ENCODE measurements at places on chromosomes 3 and 15. TPM values are rescaled to one million over a fixed set of nuclear protein-coding genes. Genes with fewer than 3 reads are reported as not detected.

Gene ST3GAL6
- 2.2 TPM for total RNA-seq

Gene ARMC8
- 45.7 TPM for total RNA-seq

Gene GHRL
- not detected for total RNA-seq

Gene NANOGP8
- 1.2 TPM for total RNA-seq

Gene HCLS1
- 2.9 TPM for total RNA-seq

Gene MME
- total RNA-seq, result 102 TPM

Gene FBXL2
- total RNA-seq, result 23.6 TPM

Gene ETFA
- total RNA-seq, result 110 TPM

Gene OXTR
- 6.2 TPM for total RNA-seq

- DNase-seq, result no peak
- H3K27ac ChIP-seq, result no peak overlapping the region
- no peaks in the 10 kb centered on the region for H3K27me3 ChIP-seq
- no peaks in the 10 kb centered on the region for H3K4me1 ChIP-seq
Measured at GRCh38 chr3:16999161-16999560, 114.4 kb downstream of the PLCL2 start.

DNA sequence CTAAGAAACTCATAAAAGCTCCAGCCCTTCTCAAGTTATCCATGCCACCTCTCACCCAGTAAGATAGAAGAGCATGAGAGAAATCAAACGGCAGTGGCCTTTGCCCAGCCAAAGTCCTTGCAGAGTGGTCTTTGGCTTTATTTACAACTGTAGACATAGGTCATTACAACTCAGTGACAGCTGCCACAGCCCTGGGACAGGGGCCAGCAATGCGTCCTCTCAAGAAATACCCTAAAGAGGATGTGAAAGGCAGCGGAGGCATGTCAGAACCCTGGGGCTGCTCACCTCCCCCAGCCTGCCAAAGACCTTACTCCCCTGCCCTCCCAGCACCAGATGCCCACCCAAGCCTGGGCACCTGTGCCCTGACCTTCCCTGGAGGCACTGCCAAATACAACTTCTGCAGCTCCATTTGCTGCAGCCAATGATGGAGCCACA, 6.3 kb downstream of the ACAA1 start:
- no peak overlapping the region for H3K27ac ChIP-seq
- H3K27me3 ChIP-seq, result no peaks in the 10 kb centered on the region
- no peak overlapping the region for H3K4me3 ChIP-seq

DNA sequence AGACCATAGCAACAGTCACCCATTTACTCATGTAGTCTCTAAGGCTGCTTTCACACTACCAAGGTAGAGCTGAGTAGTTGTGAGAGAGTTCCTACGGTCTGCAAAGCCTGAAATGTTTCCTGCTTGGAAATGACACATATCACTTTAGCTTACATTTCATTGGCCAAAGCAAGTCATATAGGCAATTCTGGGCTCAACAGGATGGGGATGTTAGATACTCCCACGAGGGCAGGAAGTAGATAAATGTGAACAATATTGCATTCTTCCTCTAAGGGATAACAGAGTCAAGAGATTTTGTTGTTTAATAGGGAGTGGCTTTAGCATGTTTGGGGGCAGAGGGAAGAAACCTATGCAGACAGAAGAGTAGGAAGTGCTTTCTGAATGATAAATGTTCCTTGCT, 355.6 kb upstream of the THRB start:
- H3K27me3 ChIP-seq, result no peaks in the 10 kb centered on the region
- H3K27ac ChIP-seq, result no peak overlapping the region
- no peak overlapping the region for H3K4me3 ChIP-seq

- no peak overlapping the region for H3K27ac ChIP-seq
- peak; percentile 62 for DNase-seq
- peaks cover 4% of the 10 kb centered on the region for H3K27me3 ChIP-seq
- H3K36me3 ChIP-seq, result no peaks in the 10 kb centered on the region
- peaks cover 10% of the 10 kb centered on the region for H3K4me1 ChIP-seq
Measured at GRCh38 chr15:59879506-59880265, 124.4 kb upstream of the FOXB1 start.

DNA sequence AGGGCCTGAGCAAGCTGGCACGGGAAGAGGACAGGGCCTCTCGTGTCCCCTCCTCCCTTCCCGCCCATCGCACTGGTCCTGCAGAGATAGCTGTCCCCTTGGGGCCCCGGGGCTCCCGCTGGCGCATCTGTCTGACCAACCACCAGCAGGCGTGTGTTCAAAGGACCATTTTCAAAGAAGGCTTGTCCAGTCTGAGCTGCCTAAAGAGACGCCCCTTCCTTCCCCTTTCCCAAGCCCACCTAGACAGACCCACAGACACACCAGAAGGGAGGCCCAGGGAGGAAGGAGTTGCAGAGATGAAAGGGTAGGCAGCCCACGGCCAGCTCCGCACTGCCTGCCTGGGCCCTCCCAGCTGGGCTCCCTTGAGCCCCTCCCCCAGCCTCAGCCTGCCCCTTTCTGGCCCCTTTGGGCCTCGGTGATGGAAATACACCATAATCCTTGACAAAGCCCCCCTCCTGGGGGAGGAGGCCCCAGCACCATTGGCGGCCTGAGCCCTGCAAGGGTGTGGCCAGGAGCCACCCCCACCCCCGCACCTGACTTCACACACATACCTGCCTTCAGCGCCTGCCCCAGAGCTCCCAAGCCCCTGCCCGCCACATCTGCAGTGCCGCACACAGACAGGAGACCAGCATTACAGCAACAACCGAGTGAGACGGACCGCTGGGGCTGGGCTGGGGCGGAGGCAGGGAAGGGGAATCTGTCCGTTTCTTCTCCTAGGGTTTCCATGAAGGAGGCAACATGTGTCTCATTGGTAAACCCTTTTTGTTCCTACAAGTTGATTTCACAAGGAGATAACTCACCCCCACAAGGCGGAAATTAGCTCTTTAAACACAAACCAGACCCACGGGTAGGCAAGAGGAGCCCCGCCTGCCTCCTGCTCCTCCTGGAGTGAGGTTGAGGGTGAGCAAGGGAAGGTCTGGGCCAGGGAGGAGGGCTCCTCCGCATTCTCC, at the start of gene STRA6:
STRA6 (minus strand) TSS at position 336 of the 950 bp plus-strand sequence. CDS start 520 bp downstream, outside the sequence.
- peaks cover 34% of the 10 kb centered on the region for H3K4me1 ChIP-seq
- no peaks in the 10 kb centered on the region for H3K27me3 ChIP-seq
- no peak within 1 kb of the TSS for H3K4me3 ChIP-seq
- no peaks in the 10 kb centered on the region for H3K36me3 ChIP-seq

DNA sequence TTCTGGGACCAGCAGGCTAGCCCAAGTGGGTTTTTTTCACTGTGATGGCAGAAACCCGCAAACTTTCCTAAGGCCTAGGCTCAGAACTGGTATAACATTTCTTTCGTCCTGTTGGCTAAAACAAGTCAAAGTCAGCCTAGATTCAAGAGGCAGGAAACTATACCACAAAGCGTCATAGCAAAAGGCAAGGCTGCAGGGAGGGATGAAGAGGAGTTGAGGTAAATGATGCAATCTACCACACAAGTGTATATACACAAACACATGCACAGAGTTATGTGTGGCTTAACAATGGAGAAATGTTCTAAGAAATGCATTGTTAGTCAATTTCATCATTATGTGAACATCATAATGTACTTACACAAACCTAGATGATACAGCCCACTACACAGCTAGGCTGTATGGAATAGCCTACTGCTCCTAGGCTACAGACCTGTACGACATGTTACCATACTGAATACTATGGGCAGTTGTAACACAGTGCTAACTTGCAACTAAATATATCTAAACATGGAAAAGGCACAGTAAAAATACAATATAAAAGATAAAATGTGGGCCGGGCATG, 225.6 kb downstream of the TBL1XR1 start:
- H3K36me3 ChIP-seq, result no peaks in the 10 kb centered on the region
- no peak overlapping the region for H3K4me3 ChIP-seq
- no peak for DNase-seq
- no peak overlapping the region for H3K27ac ChIP-seq
- H3K4me1 ChIP-seq, result no peaks in the 10 kb centered on the region

- H3K27ac ChIP-seq, result peak overlapping the region; percentile 24
- peaks cover 34% of the 10 kb centered on the region for H3K36me3 ChIP-seq
- H3K4me1 ChIP-seq, result peaks cover 17% of the 10 kb centered on the region
- H3K4me3 ChIP-seq, result no peak overlapping the region
- H3K27me3 ChIP-seq, result no peaks in the 10 kb centered on the region
Measured at GRCh38 chr15:63073497-63074172, 31.1 kb downstream of the TPM1 start.

- H3K27me3 ChIP-seq, result no peaks in the 10 kb centered on the region
- peak overlapping the region; percentile 62 for H3K27ac ChIP-seq
- peak; percentile 56 for DNase-seq
- peaks cover 44% of the 10 kb centered on the region for H3K4me1 ChIP-seq
- H3K4me3 ChIP-seq, result no peak overlapping the region
Measured at GRCh38 chr3:170709046-170709445, 123.2 kb upstream of the SLC7A14 start.

GRCh38 chr3:98777286-98777685, 14.1 kb downstream of the ST3GAL6 start:
- peaks cover 3% of the 10 kb centered on the region for H3K27me3 ChIP-seq
- H3K36me3 ChIP-seq, result no peaks in the 10 kb centered on the region
- H3K4me1 ChIP-seq, result peaks cover 39% of the 10 kb centered on the region
- no peak for DNase-seq
- H3K27ac ChIP-seq, result no peak overlapping the region

DNA sequence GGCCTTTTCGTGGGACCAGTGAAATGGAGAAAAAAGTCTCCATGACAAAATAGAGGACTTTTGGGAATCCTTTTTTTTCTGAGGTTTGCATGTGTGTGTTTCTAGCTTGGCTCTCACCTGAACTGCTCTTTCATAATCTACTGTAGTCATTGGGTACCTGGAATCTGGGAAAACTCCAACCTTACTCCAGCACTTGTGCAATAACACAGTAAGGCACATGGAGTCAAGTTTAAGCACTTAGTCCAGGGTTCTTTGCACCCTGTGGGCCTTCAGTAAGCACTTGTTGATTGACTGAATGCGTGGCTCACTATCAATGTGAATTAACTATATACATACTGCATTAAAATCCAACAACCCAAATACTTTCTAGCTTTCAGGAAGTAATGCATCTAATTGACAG, 299.5 kb downstream of the ZBTB20 start:
- H3K27me3 ChIP-seq, result no peaks in the 10 kb centered on the region
- peaks cover 8% of the 10 kb centered on the region for H3K4me1 ChIP-seq
- no peak overlapping the region for H3K27ac ChIP-seq
- no peak for DNase-seq

GRCh38 chr3:174775603-174776002, 83.5 kb upstream of the NAALADL2 start:
- DNase-seq, result no peak
- no peaks in the 10 kb centered on the region for H3K27me3 ChIP-seq
- H3K36me3 ChIP-seq, result no peaks in the 10 kb centered on the region

DNA sequence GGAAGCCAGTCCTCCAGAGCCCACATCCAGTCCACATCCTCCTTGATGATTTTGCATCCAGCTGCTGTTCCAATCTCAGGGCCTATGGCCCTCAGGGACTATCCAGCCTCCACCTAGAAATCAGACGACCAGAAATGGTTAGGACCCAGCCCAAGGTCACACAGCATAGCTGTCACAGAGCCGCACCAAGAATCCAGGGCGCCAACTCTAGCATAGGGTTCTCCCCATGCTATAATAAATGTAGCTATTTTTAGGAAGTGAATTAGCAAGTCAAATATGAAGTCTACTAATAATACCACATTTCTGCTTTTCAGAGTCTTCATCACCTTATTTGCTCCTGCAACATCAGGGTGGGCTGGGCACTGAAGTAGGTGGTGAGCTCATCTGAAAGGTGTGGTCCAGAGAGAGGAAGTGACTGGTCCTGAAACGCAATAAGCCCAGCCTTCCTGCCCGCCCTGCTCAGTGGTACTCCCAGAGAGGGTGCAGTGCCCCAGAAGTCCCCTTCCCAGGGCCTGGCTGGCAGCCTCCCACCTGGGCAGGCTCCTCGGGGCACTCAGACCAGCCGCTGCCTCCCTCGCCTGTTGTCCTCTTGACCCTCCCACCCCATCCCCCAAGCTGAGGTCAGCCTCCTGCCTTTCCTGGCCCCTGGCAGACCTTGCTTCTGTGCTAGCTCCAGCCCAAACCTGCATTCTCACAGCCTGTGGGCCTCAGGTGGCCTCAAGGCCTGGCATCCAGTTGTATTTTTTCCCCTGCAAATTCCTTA, 17.6 kb upstream of the CYP11A1 start:
- H3K27ac ChIP-seq, result peak overlapping the region; percentile 71
- no peaks in the 10 kb centered on the region for H3K36me3 ChIP-seq
- no peaks in the 10 kb centered on the region for H3K27me3 ChIP-seq

GRCh38 chr3:150779402-150779858, 16.5 kb upstream of the SIAH2 start:
- no peak for DNase-seq
- no peaks in the 10 kb centered on the region for H3K27me3 ChIP-seq
- no peak overlapping the region for H3K27ac ChIP-seq
- no peak overlapping the region for H3K4me3 ChIP-seq
- peaks cover 10% of the 10 kb centered on the region for H3K4me1 ChIP-seq
- no peaks in the 10 kb centered on the region for H3K36me3 ChIP-seq

DNA sequence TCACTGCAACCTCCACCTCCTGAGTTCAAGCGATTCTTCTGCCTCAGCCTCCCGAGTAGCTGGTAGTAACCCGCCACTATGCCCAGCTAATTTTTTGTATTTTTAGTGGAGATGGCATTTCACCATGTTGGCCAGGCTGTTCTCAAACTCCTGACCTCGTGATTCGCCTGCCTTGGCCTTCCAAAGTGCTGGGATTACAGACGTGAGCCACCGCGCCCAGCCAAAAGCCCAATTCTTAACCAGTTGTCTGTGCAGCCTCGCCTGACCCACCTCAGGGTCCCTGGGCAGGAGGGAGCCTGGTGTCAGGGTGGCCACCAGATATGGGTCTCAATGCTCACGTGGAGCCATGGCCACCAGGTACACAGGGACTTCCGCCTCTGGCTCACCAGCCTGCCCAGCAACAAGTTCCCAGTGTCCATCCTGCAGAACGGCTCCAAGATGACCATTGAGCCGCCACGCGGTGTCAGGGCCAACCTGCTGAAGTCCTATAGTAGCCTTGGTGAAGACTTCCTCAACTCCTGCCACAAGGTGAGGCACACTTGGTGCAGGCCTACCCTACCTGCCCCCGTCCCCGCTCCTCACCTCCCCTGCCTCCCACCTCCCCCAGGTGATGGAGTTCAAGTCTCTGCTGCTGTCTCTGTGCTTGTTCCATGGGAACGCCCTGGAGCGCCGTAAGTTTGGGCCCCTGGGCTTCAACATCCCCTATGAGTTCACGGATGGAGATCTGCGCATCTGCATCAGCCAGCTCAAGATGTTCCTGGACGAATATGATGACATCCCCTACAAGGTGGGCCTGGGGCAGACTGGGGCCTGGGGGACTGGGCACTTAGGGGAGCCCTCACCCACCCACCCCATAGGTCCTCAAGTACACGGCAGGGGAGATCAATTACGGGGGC, 48.6 kb downstream of the SEMA3G start:
- DNase-seq, result peak; percentile 70
- no peaks in the 10 kb centered on the region for H3K27me3 ChIP-seq
- no peaks in the 10 kb centered on the region for H3K4me1 ChIP-seq
- H3K27ac ChIP-seq, result no peak overlapping the region
- no peak overlapping the region for H3K4me3 ChIP-seq
- H3K36me3 ChIP-seq, result no peaks in the 10 kb centered on the region

DNA sequence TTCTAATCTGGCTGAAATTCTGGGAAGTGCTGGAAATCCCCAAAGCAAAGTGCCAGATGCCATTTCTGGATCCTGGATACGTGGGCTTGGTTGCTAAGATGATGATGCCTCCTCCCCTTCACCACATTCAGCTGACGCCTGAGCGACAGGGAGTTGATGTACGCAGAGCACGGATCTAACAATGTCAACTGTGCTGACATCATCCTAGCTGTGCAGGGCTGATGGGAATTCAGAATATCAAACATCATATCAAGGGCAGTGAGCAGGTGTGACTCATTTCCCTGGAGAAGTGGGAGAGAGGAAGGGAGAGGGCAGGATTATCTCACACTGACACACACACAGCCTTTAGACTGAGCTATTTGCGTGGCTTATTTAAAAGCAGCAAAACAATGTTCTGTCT, 92.6 kb upstream of the ZBTB20 start:
- peak; percentile 22 for DNase-seq
- no peaks in the 10 kb centered on the region for H3K27me3 ChIP-seq
- no peak overlapping the region for H3K4me3 ChIP-seq
- peaks cover 9% of the 10 kb centered on the region for H3K4me1 ChIP-seq
